ENCODE measurements at places on chromosomes 7 and 10. TPM values are rescaled to one million over a fixed set of nuclear protein-coding genes. Genes with fewer than 3 reads are reported as not detected.

DNA sequence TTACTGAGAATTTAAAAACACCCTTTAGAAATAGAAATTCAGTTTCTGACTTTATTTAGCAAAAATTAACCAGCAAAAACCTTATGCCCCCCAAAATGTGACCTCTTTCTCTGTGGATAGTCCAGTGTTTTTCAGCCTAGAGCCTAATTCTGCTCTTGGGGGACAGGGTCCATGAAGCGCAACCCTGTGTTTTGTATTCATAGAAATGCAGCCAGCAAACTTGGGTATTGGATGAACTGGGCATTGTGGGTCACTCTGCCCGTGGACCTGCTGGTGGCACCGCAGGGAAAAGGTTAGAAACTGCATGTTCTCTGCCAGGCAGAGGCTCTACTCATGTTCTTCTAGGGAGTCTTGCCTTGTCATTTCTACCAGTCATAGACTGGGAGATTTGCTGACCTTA is 787.4 kb upstream of the C7orf33 start:
- no peak for DNase-seq

DNA sequence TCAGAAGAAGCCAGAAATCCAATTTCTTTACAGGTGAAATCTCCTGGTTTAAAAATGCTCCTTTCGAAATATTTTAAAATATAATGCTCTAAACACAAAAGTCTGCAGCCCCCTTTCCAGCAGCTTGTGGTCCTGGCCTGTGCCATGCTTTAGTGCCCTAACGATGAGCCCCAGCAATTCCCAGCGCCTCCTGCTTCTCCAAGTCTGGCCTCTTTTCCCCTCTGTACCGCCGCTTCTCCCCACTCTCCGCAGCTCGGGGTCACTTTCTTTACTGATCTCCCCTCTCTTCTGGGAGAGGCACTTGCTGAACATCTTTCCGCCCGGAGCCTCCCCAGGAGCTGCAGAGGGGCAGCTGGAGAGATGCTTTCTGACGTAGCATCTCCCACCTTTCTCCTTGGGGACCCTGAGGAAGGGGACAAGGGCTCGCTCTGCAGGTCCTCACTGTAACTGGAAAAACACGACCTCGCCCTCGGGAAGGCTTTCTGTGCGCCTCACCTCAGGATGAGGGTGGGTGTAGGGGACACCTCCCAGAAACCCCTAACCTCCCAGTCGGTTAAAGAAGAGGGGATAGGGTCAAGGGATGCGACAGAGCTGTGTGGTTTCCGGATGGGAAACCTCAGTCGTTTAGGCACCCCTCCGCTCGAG is 565 bp upstream of the INA start:
- DNase-seq = no peak

DNA sequence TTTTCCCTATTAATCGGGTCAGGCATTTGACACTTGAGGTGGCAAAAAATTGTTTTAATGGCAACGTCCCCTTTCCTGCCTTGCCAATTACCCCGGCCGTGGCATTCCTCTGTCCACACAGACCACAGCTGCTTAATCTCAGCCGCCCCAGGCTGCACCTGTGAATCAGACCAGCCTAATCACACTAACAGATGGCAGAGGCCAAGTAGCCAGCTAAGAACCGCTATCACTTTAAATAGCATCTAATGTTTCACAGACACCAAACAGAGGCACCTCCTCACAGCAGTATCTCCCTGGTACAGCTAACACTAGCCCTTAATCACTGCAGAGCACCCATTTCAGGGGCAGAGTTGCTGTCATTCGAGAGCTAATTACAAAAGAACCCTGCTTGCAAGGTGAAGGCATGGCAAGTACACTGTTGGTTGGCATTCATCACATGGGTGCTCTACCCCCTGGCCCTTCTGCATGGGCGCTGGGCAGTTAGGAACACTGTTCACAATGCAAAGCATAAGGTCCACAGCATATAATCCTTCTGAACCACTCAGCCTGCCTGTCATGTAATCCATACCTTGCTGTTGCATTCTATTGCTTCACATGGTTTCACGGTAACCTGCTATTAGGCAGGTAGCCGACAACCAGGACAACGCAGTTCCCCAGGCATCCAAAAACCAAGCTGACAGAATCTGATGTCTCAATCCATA is 38.8 kb downstream of the FGFR2 start:
- no peak for DNase-seq

DNA sequence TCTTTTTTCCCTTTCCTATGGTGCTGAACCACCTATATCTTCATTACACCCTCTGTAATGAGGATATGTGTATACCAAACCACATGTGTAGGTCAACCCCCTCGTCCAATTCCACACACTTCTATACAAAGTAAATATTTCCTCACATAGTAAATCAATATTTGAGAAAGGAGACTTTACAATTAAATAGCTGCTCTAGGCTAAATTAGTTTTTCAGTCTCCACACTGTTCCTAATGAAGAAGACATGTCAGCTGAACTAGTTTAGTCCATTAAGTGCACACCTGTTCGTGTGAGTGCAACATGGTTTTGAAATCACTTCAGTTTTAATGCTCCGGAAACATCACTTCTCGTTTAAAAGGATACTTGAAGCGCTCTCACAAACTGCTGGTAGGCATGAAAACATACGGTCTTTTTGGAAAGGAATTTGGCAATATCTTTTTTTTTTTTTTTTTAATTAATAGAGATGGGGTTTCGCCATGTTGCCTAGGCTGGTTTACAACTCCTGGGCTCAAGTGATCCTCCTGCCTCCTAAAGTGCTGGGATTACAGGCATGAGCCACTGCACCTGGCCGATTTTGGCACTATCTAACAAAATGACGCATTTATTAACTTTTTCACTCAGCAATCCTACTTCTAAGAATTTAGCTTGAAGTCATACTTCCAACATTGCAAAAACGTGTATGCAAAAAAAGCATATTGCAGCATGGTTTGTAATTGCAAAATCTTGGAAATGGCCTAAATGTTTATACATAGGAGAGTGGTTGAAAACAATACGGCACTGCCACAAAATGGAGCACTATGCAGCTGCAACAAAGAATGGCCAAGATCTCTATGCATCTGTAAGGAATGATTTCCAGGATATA is 2.1 kb upstream of the XRCC2 start:
- no peak for DNase-seq

- peak; percentile 86 for DNase-seq
Measured at GRCh38 chr7:13800694-13801448, 188.6 kb downstream of the ETV1 start.

DNA sequence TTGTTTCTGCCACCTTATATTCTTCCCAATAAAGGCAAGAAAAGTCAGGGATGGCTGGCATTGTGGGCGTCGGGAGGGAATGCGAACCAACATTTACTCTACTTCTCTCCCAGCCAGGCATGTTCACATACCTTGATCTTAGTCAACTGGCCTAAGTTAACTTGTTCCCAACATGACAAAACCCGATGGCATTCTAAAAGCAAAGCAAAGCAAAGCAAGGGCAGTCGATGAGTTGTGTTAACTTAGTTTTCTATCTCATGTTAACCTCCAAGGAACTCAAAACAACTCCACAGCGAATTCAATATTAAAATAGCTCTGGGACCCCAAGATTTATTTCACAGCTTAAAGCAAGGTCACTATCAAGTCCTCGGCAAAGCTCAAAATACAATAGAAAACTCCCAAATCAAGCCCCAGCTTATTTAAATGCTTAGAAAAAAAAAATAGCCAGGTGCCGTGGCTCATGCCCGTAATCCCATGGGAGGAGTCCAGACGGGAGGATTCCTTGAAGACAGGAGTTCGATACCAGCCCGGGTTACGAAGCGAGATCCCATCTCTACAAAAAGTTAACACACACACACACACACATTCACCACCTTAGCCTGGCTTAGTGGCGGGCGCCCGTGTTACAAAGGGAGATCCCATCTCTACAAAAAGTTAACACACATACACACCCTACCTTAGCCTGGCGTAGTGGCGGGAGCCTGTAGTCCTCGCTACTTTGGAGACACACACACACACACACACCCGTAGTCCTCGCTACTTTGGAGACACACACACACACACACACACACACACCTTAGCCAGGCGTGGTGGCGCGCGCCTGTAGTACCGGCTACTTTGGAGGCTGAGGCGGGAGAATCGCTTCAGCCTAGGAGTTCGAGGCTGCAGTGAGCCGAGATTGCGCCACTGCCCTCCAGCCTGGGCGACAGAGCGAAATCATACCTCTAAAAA is 901 bp upstream of the CCNY start:
- peak; percentile 83 for DNase-seq

WNT16 gene
- not detected for total RNA-seq

SEMA4G gene
- 2.6 TPM for total RNA-seq
